ENCODE measurements at places on chromosomes 12 and 14.

DNA sequence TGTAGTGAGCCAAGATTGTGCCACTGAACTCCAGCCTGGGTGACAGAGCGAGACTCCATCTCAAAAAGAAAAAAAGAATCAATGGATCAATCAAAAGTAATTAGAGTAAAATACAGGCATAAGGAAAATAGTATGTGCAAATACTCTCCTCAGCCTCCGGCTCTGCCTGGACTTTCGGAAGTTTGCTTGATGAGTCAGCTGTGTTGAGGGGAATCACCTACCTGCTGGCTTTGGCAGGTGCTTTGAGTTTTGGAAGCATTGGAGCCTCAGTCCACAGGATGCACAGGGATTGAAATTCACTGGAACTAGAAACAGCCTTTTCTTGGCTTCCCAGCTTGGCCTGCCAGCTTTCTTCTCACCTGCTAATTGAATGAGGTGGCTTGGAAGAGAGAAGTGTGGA lies 268.2 kb downstream of the PCNX1 start:
- DNase-seq: no peak

DNA sequence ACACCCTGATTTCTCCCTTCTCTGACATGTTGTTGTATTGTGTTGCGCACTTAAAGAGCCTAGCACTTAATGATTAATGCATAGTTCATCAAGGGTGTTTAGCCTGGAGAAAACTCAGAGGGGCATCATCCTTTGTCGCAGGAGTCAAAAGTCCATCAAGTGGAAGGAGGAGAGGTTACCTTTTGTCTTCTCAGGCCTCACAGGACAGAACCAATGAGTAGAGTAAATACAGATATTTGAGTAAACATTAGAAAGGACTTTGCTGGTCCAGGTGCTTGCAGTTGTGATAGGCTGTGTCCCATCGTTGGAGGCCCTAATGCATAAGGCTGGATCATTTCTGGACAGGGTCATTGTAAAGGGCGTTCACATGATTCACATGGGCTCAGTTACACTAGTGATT lies 430.9 kb downstream of the PCNX1 start:
- DNase-seq: no peak

DNA sequence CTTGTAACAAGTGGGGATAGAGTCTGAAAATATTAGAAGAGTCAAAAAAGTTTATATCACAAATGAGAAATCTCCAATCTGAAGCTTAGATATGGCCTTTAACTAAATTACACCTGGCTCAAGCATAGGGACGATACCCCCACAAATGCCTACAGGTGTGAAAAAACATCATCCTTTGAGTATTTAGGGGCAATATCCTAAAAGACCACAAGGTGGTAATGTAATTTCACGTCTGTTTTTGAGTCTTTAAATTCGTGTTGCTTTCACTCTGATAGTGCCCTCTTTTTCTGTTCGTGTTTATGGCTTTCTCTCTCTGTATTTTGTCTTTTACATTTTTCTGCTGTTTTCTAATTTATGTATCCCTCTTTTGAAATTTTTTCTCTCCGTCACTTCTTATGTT lies 84.3 kb downstream of the ETNK1 start:
- DNase-seq: no peak

- DNase-seq: no peak
These were observed 854.9 kb downstream of the RPS29 start for GRCh38 chr14:48731260-48731659.

DNA sequence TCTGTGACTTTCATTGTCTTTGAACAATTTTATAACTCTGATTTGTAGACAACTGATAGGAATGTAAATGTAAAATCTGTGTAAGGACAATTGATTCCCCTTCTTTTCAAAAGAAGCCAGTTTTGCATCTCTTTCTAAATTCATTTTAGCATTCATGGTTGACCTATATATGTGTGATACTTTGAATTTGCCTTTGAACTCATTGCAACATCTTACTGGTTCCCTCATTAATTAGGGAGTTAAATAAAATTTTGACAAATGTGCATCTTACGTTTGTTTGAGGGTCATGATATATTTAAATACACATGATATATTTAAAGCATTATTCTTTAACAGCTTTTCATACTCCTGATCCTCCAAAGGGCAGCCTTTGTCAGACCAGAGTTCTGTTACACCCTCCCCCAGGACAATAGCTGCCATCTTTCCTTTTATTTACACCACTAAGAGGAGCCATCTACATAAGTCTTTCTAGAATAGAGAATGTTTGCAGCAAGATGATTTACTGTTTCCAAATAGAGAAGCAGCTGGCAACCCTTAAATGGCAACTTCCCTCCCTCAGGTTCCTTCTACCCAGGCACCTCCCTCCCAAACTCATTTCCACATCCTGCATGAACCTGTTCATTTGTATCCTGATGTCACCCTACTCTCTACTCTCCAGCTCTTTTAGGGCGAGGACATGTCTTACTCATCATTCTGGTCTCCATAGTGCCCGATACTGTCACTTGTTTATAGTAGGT lies 40.2 kb upstream of the APPL2 start:
- DNase-seq: peak; percentile 20

DNA sequence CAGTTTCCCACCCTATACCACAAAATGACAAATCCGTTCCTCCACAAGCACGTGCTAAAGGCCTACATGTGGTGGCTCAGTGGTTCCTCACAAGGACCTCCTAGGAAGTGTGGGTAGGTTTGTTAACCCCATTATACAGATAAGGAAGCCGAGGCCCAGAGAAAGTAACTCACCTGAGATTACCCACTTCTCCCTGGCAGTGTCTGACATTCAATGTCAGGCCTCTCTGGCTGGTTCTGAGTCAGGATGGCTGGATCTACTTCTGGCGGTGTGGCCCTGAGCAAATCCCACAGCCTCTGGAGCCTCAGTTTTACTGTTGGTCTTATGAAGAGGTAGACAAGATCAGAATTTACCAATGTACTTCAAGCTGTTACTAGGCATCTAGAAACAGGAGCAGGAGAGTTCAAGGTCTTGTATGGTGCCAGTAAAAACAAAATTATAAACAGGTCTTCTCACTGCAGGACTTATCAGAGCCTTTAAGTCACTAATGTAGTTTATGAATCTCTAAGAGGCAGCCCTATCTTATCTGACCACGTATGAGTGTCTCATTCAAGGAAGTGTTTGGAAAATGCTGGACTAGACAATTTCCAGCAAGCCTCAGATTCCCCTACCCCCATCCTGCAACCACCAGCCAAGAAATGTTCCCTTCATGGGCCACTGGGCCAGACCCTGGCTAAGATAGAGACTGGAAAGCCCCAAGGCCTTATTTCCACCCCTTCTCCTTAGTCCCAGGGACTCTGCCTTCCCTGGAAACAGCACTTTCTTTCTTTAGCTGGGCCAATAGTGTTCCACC lies 4.2 kb downstream of the HSPB8 start:
- no peak for DNase-seq

DNA sequence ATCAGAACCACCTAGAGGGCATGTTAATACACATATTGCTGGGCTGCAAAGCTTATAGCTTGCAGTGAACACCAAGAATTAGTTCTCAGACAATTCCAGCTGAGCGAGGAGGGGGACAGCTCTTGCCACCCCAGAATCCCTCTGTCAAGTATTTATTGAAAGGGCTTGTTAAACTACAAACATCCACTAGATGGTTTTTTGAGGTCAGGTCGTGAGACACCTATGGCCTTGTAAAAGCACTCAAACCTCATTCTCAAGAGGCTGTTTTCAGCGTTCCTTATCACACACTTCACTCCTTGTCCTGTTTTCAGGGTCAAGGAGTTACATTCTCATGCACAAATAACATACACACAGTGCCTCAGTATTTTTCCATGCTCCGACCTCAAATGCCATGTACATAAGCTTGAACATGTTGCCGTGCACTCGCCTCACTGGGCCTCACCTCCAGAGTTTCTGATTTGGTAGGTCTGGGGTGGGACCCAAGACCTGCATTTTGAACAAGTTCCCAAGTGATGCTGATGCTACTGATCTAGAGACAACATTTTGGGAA lies 98.8 kb upstream of the PTPRR start:
- no peak for DNase-seq

DNA sequence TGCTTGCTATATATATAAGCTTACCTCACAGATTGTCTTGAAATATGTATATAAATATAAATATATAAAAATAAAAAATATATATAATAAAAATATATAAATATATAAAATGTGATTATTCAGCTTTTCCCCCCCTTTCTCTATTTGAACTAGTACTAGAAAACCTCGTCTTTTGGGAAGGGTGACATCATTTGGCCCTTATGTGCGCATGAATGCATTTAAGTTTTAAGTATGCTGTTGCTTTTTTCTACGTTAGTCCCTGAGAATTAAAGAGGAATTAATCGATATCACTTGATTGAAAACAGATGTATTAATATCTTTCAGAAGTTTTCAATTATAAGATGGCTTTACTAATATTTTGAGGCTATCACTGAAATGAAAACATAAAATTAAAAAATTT lies 69.9 kb downstream of the RAD51B start:
- no peak for DNase-seq

DNA sequence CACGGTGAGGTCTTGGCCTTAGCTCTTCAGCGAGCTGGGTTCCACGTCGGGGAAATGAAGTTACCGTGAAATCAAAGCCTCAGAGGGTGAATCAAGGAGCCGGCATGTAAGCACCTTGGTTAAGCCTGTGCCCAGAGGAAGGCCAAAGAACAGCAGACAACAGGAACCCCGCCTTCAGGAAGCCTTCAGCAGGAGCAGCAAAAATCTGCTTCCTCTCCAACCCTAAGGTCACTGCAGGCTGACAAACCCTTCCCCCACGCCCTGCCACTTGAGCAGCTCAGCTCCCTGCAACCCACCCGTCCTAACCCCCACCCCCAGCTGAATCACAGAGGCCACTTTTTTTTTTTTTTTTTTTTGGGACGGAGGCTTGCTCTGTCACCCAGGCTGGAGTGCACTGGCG lies 72.9 kb upstream of the LTA4H start:
- no peak for DNase-seq

GRCh38 chr12:76552343-76552938 lies 7.1 kb downstream of the OSBPL8 start:
- DNase-seq: no peak

GRCh38 chr12:70711831-70712230 lies 74.6 kb upstream of the PTPRB start:
- DNase-seq: no peak

- no peak for DNase-seq
These were observed 80.0 kb downstream of the METTL25 start for GRCh38 chr12:82438356-82438755.

DNA sequence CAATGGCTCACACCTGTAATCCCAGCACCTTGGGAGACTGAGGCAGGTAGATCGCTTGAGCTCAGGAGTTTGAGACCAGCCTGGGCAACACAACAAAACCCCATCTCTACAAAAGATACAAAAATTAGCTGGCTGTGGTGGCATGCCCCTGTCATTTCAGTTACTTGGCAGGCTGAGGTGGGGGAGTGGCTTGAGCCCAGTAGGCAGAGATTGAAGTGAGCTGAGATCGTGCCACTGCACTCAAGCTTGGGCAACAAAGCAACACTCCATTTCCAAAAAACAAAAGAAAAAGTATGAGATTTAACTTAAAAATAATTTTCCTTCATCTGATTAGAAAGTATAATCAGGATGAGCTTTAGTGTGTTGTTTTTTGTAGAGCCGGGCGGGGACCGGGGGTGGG lies 47.9 kb upstream of the BCAT1 start:
- no peak for DNase-seq

- no peak for DNase-seq
These were observed 91.8 kb upstream of the RIN3 start for GRCh38 chr14:92421751-92422150.

- no peak for DNase-seq
These were observed 721.0 kb downstream of the BCL11B start for GRCh38 chr14:98551028-98551427.

DNA sequence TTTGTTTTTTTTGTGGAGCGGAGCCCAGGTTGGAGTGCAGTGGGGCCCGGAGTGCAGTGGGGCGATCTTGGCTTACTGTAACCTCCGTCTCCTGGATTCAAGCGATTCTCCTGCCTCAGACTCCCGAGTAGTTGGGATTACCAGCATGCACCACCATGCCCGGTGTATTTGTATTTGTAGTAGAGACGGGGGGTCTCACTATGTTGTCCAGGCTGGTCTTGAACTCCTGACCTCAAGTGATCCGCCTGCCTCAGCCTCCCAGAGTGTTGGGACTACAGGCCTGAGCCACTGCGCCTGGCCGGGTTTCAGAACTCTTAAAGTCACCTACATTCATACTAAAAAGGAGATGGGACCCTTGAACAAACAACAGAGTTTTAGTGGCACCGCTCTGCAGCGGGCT lies 52.7 kb downstream of the KRT80 start:
- no peak for DNase-seq

GRCh38 chr14:51865953-51866747 lies 5.7 kb downstream of the GNG2 start:
- no peak for DNase-seq

DNA sequence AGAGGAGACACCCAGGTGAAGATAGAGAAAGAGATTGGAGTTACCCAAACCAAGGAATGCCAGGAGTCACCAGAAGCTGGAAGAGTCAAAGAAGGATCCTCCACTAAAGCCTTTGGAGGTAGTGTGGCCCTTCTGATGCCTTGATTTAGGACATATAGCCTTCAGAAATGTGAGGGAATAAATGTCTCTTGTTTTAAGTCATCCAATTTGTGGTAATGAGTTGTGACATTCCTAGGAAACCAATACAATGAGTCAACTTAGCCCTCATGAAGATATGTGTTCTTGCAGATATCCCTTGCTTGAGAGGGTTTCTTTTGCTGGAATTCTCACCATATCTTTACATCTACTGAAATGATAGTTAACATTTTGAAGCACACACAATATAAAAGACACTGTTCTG lies 58.8 kb downstream of the CCER1 start:
- no peak for DNase-seq

DNA sequence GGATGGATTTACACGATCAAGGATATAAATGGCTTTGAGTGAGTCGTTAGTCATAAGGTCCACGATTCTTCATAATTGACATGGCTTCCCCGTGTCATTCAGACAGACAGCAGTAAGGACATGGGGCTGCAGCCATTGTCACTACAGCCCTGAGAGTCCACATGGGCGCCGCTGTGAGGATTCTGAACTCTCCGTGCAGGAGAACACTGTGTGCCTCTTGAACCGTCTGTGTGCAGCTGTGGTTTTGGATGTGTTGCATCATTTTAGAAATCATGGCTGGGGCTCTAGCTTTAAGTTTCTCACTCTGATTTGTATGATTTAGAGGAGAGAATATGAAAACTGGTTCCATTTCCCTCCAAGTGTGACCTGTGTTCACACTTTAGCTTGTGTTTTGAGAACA lies 47.2 kb downstream of the NPAS3 start:
- DNase-seq: no peak

DNA sequence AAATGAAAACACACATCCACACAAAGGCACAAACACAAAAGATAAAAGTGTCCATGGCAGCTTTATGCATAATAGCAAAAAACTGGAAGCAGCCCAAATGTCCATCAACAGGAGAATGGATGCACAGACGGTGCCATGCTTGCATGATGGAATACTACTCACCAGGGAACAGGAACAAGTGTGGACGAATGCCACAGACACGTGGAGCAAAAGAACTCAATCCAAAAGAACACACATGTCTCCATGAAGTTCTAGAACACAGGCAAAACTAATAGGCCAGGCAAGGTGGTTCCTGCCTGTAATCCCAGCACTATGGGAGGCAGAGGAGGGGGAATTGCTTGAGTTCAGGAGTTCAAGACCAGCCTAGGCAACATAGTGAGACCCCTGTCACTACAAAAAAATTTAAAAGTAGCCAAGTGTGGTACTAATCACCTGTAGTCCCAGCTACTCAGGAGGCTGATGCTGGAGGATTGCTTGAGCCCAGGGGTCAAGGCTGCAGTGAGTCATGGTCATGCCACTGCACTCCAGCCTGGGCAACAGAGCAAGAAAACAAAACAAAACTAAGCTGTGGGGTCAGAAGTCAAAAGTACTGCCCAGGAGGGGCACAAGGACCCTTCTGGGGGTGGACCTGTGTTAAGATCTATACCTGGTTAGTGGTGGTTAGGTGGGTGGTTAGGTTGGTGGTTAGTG lies 7.3 kb upstream of the TMEM119 start:
- no peak for DNase-seq

All from SIG-M5 (cell line).